ENCODE measurements at places on chromosomes 4 and X.
A peak's percentile ranks its signal among the peaks of the same experiment; 100 is the strongest.

- no peak for DNase-seq
Measured at GRCh38 chr4:117225471-117225870, 140.1 kb upstream of the TRAM1L1 start.

- DNase-seq, result no peak
Measured at GRCh38 chrX:134032441-134032840, 47.0 kb upstream of the GPC3 start.

- no peak for DNase-seq
Measured at GRCh38 chr4:187666697-187667494, 328.7 kb upstream of the ZFP42 start.

GRCh38 chr4:151784706-151785105 lies 23.9 kb upstream of the GATB start:
- DNase-seq, result no peak

- DNase-seq, result no peak
Measured at GRCh38 chr4:168021666-168022065, 70.7 kb upstream of the ANXA10 start.

- DNase-seq, result peak; percentile 28
Measured at GRCh38 chrX:132489578-132490419, 961 bp upstream of the MBNL3 start.

DNA sequence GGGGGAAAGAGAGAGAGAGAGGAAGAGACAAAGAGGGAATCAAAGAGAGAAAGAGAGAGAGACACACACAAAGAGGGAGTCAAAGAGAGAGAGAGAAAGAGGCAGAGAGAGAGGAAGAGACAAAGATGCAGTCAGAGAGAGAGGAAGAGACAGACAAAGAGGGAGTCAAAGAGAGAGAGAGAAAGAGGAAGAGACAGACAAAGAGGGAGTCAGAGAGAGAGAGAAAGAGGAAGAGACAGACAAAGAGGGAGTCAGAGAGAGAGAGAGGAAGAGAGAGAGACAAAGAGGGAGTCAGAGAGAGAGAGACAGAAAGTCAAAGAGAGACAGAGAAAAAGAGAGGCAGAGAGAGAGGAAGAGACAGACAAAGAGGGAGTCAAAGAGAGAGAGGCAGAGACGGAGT lies 45.5 kb downstream of the MAGEA9 start:
- DNase-seq, result no peak

DNA sequence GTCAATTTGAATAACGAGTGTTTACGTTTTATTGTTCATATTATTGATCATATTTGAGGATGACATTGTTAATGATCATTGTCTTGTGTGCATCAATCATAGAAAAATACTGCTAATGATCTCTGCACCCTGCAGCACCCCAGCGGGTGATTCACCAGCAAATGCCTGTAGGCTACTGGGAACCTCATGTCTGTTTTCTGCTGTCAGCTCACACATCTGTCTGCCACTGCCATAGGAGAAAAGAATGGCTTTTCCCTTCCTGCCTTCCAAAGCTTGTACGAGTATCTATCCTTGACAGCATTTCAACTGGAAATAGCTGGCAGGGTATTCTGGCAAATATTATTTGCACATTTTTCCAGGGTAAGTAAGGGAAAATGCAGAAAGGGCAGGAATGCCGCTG lies 272.1 kb upstream of the TRAM1L1 start:
- DNase-seq, result no peak

DNA sequence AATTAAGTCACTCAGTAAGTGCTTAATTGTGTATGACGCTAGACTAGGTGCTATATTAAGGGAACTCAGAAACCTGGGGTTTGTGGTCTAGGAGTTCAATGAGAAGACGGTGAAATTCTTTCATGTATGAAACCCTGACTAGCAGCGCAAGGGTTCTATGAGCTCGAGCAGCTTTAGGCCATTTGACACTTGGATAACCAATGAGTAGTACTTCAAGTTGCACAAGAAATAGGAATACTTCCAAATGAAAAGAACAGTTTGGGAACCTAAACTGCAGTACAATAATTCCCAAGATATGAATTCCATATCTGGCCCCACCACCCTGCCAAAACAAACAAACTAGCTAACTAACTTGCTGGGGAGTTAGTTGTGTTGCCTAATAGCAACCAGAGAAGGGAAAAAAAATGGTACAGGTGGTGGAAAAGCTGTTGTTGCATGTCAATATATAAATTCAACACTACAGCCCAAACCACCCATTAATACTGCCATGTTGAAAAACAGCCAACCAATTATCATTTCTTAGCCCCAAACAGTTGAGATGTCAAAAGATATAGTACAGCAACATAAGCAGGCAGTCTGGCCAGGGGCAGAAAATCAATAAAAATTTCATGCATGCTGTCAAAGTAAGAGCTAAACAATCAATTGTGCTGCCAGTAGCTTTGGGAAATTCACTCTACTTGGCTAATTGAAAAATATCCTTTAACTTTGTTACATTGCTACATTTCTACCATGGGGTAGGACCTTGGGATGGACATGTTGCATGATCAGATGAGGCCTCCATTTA lies 54.6 kb upstream of the MCF2 start:
- no peak for DNase-seq

- DNase-seq, result no peak
Measured at GRCh38 chrX:18133605-18134004, 87.1 kb downstream of the BEND2 start.

- DNase-seq, result no peak
Measured at GRCh38 chrX:41116948-41117347, 31.7 kb downstream of the USP9X start.

DNA sequence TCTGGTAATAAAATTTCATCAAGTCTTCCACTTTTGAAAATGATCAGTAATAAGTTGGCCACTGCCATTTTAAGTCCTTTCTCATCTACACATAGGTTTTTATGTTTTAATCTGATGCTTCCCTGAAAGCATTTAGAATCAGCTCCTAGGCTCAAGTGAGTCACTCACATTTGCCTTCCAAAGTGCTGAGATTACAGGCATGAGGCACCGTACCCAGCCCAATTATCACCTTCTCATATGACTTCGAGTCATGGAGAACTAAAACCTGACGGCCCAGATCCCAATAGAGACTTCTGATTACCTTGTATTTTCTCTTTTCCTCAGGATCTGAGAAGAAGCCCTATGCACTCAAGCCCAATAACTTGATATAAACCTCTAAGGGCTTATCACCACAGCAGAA lies 140.8 kb downstream of the OPHN1 start:
- no peak for DNase-seq

DNA sequence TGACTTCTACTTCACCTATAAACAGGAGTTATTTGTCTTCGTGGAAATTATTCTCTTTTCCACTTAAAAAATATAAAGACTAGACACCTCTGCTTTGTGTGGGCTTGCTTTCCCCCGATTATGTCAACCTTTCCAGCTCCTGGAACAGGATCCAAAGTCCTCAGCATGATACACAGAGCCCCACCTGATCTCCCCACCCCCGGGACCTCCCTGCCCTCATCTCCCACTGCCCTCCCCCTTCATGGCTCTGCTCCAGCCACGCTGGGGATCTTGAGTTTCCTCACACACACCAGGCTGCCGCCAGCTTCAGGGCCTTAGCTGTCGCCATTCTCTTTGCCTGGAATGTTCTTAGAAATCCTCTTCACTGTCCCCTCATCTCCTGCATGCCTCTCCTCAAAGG lies 55.3 kb downstream of the MBNL3 start:
- DNase-seq, result no peak

- DNase-seq, result no peak
Measured at GRCh38 chr4:184854673-184855072, 28.9 kb upstream of the ACSL1 start.

- no peak for DNase-seq
Measured at GRCh38 chr4:176393306-176394013, 73.7 kb downstream of the SPCS3 start.

- no peak for DNase-seq
Measured at GRCh38 chrX:23901060-23901459, 6.7 kb downstream of the APOO start.

DNA sequence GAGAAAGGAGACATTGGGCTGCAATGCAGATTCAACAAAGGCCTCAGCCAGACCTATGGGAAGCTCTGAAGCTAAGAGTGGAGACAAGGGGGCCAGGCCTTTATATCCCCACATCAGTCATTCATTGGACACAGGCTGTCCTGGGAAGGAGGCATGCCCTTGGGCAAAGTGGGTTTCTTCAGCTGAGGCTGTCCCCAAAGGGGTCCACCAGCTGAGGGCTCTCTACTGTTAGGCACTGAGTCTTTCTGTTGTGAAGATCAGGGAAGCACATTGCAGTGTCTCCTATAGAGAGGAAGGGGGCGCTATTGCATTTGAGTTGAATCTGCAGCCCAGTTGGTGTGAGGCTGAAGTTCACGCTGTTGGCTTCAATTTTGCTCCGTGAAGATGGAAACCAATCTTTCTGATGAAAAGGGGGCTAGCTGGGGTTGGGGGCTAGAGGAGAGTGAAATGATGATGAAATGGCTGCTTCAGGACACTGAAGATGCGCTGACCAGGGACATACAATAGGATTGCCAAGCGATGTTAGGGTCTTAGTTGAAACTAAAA lies 48.0 kb downstream of the SLC25A5 start:
- no peak for DNase-seq

- no peak for DNase-seq
Measured at GRCh38 chr4:107896158-107896645, 35.1 kb upstream of the CYP2U1 start.

- DNase-seq, result no peak
Measured at GRCh38 chr4:24774452-24774851, 20.9 kb upstream of the SOD3 start.

DNA sequence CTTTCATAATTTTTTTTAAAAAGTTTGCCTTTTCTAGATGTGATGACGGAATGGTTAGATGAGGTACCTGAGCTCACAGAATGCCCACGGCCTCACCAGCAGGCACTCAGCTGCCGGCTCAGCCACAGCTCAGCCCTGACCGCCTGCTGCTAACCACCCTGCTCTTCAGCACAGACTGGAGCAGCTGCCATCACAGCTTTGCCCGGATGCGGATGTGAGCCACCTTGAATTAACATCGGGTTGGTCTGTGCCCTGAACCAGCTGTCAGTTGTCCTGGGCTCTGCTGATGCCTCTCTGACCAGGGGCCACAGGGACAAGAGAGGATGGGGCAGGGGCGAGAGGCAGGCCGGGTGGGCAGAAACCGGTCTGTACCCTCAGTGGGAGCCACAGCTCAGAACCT lies 93.3 kb downstream of the HMX1 start:
- no peak for DNase-seq

GRCh38 chrX:148507418-148507817 lies 7.0 kb downstream of the AFF2 start:
- DNase-seq, result no peak

DNA sequence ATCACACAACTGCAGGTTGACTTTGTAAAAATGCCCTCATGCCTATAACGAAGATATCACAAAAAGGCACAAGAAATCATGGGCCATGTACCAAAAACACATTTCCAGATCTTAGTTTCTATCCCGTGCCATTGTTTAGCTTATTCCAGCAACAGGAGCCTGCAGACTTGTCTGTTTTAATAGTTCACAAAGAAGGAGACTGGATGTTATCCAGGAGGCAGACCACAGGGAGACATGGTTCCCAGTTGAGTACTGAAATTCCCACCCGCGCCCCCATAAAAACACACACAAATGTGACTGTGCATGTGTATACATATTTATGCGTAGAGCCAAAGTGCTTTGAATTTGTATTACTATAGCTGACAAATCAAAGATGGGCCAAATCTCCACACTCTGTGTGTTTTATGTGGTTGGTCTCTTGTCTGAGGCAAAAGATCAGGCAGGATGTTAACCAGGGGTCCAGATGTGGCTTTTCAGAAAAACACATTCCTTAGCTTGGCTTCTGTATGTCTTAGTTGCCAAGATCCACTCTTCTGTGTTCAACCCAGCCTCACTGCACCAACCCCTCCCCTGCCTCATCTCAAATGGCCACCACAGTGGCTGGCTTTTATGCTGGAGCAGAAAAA lies 469.2 kb upstream of the DIPK2B start:
- no peak for DNase-seq

DNA sequence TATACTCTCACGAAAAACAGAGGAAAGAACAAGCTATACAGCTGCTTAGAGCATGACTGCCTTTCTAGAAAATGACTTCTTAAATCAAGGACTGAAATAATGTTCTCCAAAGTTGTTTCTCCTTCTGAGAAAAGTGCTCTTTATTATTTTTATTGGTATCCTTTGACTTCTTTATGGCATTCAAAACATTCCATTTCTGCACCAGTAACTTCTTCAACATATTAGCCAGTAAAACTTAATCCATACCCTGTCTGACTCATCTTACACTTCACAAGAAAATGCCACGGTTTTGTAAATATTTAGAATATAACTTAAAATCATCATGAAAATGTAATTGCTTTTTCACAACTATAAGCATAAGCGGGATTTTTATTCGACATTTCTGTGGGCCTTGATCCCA lies 180.4 kb downstream of the NR3C2 start:
- DNase-seq, result no peak

- no peak for DNase-seq
Measured at GRCh38 chr4:120977435-120977997, 55.0 kb upstream of the PRDM5 start.

DNA sequence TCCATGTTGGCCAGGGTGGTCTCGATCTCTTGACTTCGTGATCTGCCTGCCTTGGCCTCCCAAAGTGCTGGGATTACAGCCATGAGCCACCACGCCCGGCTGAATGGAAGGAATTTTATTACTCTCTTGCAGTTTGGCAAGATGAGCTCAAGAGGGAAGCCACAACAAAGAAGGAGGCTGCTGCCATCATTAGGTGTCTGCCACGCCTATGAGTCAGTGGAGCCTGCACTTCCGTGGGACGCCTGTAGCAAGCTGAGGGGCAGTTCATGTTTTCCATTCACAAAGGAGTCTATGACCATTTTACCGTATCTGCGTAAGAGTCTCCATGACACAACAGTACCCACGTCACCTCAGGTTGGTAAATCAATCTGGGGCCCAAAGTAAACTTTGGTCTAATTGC lies 51.2 kb upstream of the CHRNA9 start:
- no peak for DNase-seq

DNA sequence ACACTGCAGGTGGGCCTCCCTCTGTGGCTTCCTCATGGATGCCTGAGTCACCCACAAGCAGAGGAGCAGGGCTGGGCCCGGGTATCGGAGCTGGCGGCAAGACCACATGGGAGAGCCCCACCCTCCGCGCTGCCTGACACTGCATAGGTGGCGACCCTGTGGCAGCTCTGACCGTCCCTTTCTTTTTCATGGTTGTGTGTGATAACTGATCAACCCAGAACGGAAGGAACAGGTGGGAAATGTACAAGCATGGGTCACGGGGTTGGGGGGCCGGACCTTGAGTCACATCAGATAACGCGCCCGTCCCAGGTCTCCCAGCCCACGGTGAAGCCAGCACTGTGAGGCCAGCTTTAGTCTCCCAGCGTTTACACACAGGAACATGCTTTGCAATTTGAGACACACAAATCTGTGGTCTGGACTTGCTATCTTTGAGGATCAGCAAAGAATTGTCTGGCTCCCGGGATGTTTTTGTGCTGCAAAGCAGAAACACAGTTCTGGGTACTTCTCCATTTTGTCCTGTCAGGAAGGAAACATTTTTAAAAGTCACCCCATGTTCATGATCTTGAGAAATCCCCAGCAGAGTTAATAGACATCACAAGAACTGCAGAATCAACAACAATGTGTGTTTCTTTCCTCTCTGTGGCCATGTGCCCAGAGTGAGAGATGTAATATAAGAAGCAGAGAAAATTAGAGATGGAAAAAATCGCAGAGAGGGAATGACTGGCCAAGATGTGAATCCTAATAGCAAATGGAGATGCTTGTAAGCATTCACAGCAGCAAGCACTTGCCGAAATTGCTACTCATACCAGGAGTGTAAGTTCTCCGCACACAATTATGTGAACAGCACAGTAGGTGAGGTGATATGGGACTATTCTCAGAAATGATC lies 70.1 kb upstream of the CBR4 start:
- peak; percentile 14 for DNase-seq

GRCh38 chrX:110944751-110945675 lies 149.4 kb upstream of the CHRDL1 start:
- DNase-seq, result no peak

GRCh38 chr4:8770518-8771257 lies 101.0 kb downstream of the HMX1 start:
- no peak for DNase-seq
